ENCODE measurements at places on chromosomes 2 and 18. TPM values are rescaled to one million over a fixed set of nuclear protein-coding genes. Genes with fewer than 3 reads are reported as not detected.

The DPP10 gene
- 2.1 TPM for total RNA-seq

DNA sequence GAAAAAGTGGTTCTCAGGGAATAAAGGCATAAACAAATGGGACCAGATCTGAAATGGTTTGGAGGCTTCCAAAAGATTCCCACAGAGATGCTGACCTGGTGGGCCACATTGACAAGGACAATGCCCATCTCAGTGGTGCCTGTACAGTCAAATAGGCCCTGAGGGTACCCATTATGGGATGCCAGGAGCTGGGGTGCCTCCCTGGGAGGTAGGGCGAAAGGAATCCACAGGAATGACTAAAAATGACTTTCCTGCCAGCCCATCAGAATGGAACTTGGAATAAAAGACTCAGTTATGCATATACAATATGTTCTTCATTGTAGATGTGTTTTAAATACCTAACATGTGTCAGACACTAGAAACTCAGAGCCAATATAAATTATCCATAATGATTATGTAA, 248.5 kb downstream of the RNF144A start:
- no peak for DNase-seq

DNA sequence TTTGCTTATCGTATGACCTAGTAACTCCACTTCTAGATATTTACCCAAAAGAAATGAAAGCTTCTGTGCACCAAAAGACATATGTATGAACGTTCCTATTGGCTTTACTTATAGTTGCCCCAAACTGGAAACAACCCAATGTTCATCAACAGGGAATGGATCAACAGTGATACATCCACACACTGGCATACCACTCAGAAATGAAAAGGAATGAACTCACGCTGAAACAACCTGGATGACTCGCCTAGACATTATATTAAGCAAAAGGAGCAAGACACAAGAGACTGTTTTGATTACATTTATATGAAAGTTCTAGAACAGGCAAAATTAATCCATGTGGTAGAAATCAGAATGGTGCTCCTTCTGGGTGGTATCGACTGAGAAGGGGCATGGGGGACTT, 18.9 kb downstream of the ADRA2B start:
- DNase-seq = no peak

DNA sequence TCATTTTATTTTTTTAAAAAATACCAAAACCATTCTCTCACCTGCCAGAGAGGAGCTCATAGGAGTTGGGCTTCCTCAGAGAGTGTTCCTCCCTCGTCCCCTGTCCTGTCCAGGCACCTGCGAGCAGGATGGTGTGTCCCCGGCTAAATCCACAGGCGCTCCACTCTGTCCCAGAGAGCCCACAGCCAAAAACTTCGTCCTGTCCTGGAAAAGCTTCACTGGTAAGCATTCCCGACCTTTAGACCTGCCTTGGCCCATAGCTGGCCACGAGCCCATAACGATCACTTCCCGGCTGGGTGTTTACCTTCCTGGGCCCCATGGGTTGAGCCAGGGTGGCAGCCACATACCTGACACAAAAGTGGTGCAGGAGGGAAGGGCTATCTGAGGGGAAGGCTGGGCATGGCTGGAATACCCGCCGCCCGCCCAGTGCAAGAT, at the start of gene NGEF:
Gene NGEF, minus strand, starts transcription at position 230 of the 435 bp plus-strand sequence. CDS start 38,366 bp downstream, outside the sequence.
- DNase-seq = no peak

The COBLL1 gene
- total RNA-seq = 4.0 TPM

GRCh38 chr18:7232218-7232617, 1.3 kb downstream of the LRRC30 start:
- no peak for DNase-seq

DNA sequence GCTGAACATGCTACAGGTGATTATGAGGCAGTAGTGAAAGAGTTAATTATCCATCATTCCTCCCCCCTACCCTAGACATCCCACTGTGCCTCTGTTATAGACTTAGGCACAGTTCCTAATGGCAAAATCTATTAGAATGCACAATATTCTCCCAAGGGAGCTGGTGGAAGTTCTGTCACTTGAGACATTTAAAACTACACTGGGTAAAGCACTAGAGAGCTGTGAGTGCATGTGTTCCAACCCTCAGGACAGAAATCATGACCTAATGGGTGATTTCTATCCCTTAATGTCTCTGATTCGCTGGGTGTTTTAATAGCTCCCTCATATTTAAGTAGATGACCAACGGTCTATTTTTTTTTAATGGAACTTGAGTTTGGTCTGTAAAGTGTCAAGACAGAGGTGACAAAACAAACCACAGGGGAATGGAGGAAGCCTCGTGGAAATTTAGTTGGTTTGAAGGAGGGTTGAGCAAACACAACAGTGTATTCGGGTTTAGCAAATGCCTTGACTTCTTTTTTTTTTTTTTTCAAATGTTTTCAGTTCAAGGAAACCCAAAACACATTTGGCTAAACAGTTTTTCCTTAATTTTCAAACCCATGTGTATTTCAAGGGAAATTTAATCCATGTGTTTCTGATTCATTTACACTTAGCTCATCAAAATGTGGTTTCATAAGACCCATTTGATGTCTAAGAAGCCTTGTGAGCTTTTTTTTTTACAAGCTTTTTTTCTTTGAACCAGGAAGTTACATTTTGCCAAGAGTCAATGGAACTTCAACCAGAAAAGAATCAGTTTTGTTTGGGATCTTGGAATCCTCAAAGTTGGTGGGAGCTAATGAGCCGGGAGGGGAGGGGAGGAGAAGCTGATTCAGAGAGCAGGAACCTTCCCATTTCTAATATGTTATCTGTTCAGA, 665.1 kb upstream of the ZEB2 start:
- no peak for DNase-seq

The RAB27B gene
- 0.44 TPM for total RNA-seq

DNA sequence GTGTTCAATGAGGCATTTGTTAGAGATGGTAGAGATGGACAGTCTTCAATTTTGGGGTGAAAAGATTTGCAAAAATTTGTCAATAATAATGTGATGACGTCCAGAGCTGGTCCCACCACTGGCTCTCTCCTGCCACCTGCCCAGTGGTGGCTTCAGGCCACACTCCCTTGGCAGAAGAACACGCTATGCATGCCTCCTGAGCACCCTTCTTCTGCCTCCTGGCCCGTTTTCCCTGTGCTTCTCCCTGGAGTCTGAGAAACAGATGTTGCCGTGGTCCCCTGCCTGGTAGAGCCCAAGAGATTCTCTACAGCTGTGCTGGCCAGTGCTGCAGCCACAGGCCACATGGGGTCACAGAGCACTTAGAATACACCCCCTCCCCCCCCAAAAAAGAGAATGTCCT, 33.6 kb downstream of the INPP5D start:
- no peak for DNase-seq

The RND3 gene
- 49.7 TPM for total RNA-seq

- no peak for DNase-seq
Measured at GRCh38 chr2:133837441-133838094, 269.3 kb upstream of the NCKAP5 start.

DNA sequence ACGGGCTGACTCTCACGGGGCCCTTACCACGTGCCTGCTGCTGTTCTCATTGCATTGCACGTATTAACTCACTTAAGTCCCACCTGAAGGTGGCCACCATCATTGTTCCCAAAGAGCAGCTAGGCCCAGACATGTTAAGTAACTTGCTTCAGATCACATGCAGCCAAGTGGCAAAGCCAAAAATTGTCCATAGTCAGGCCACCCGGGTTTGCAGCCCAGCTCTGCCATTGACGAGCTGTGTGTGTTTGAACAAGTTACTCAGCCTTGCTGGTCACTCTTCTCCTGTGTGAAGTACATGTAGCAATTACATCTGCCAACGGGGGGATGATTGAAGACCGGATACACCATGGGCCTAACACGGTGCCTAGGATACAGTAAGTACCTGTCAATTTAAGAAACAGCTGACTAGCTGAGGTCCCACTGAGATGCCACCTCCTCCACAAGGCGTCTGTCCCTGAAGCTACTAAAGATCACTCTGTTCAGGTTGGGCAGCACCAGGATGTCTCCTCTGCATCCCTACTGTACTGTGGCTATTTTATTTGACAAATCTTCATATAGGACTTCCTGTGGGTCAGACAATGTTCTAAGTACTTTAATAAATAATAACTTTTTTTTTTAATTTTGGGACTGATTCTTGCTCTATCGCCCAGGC, 154.2 kb upstream of the MYCN start:
- DNase-seq = no peak

DNA sequence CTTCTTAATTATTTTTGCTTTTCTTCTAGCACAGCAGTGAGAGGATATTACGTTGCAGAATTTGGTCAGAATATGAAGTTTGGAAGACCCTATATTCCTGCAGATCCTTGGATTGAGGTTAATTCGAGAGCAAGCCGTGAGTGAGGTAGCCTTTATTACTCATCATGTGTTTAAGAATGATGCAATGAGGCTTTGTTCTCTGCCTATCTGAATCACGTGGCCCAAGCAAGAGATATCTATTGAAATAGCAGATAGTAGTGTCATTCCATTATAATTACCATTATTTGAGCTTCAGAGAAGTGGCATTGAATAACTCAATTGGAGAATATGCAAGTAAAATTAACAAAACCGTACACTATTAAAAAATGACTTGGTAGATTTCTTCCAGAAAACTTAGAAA, 641.1 kb downstream of the TMEM182 start:
- DNase-seq = no peak

The MAP2 gene
- 123 TPM for total RNA-seq

- no peak for DNase-seq
Measured at GRCh38 chr2:8628179-8628865, 53.5 kb upstream of the ID2 start.

DNA sequence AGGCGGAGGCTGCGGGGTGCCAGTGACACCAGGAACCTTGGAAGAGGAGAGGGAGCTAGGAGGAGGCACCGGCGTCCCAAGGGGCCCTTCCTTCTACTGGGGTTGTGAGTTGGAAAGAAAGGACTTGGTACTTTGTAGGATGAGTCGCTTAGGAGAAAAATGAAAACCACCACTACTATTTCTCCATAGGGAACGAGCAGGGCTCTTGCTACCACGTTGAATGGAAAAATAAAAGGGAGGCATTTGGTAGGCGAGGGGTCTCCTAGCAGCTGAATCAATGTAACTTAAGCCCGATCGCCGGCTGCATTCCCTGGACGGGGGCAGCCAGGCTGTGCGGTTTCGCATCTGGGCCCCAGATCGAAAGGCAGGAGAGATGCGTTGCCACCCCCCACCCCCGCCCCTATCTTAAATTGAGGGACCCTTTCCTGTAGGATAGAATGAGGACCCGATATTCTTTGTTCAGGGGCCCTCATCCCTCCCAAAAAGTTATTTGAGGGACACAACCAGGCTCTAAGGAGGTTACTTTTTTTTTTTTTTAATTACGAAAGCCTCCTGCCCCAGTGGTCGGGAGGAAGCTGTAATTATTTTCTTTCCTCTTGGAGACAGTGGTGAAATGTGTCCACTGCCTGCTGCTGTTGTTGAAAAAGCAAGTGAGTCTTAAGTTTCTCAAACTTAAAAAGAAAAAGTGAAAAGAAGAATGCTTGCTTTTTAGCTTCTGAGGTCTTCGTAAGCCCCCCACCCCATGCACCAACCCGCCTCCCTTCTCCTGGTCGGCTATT, 1.3 kb downstream of the IGFBP2 start:
- DNase-seq = no peak
